ENCODE measurements at places on chromosomes 5 and 9.

- DNase-seq, result no peak
Measured at GRCh38 chr9:18896531-18897179, 136.4 kb downstream of the SAXO1 start.

DNA sequence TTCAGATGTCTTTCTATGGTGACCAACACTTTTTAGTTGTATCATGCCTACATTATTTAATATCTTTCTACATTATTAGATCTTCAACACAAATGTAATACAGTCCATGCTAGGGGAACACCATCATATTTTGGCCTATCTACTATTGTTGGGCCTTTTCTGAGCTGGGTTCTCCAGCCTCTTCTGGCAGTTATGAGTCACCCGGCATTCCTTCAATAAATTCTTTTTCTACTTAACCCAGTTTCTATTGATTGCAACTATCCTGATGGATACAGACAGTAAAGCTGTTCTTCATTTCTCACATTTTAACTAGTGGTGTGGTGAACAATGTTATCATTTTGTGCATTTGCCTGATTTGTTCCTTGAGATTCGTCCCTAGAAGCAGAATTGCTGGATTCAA is 529.3 kb downstream of the BNC2 start:
- DNase-seq, result peak; percentile 62

GRCh38 chr9:78053627-78054026 is 22.0 kb upstream of the GNAQ start:
- no peak for DNase-seq

DNA sequence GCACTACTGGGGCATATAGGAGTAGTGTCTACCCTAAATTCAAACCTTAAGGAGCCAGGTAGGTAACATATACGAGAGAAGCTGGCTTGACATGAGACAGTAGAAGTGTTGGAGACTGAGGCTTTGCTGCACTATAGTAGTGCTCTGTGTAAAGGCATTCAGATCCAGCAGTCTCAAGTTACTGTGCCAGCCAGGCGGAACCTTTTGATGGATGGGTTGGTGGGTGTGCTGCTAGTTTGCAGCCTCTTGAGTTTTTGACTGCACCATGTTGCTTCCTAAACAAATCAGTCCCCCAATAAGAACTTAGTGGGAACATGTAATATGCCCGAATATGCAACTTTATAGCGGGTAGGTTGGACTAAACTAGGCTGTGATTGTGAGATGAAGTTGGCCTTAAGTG is 1.5 kb downstream of the CLTA start:
- peak; percentile 46 for DNase-seq

DNA sequence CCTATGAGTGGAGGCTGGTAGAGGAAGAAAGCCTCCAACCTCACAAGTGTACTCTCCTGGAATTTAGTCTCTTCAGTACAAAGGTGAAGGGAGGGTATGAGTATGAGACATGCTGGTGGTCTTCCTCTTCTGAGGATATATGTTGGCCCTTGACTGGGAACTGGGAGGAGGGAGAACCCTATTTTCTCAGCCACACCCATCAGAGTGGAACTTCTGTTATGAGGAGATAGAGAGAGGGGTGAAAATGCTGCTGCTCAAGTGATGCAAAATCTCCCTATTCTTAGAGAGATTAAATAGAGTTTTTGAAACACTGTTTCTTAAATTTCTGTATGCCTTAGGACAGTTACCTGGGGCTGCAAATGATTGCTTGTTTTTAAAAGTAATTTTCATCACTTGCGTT is 203.4 kb upstream of the PRR16 start:
- no peak for DNase-seq

DNA sequence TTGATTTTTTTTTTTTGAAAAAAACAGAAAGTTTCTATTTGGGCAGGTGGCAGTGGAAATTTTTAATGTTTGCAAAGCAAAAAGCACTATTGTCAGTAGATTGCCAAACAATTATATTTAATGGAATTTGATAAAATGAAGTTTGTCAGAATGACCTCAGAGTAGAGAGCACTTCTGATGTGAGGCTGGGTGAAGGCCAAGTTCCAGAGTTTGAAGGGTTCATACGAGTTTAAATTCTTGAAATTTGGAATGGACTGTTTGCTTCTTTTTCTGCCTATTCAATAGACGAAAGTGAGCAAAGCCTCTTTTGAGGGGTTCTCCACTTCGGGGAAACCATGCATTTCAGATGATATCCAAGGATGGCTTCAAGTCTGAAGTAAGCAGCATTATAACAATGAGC is 7.4 kb downstream of the SHC3 start:
- DNase-seq, result no peak

- DNase-seq, result no peak
Measured at GRCh38 chr9:17484906-17485305, 94.0 kb upstream of the SH3GL2 start.

DNA sequence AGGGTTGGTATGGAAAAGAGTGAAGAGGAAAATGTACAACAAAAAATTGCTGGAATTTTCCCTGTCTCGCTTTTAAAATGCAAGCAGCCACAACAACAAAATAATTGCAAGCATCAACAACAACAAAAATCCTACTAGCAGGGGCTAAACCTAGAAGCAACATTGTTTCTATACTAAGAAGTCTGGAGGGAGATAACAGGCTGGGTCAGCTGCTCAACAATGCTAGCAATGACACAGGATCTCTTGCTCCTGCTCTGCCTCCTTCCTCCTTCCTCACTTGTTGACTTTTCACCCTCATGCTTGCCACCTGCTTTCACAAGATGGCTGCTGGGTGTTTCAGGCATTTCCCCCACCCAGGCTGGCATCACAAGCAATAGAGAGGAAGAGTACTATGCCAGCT is 7.6 kb upstream of the AOPEP start:
- DNase-seq, result no peak

DNA sequence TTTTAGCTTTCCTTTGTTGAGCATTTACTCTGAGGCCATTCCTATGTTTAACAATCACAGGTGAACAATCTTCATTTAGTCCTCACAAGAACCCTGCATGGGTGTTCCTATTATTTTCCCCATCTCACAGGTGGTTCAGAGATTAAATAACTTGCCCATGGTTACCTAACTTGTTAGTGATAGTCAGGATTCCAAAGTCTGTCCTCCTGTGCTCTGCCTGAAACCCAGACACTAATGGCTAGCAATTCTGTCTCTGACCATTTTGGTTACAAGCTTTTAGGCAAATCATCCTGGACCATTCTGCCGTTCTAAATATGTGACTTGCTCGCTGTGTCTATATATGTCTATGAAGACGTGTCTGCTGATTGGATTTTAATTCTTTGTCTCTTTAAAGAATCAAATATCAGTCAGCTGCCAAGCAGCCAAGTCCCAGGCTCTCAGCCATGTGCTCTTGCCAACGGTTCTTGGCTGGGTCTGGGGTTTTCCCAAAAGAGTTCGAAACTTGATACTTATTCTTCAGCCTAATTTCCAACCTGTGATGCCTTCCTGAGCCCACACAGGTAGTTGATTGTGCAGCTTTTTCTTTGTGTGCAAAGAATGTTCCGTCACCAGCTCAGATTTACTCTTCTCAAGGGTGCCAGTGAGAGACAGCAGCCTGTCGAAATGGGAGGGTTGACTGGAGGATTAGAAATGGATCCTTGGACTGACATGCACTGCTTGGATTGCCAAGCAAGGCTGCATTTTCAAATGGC is 121.7 kb downstream of the NREP start:
- DNase-seq, result peak; percentile 61

GRCh38 chr9:121187636-121188305 is 13.9 kb downstream of the RAB14 start:
- no peak for DNase-seq

DNA sequence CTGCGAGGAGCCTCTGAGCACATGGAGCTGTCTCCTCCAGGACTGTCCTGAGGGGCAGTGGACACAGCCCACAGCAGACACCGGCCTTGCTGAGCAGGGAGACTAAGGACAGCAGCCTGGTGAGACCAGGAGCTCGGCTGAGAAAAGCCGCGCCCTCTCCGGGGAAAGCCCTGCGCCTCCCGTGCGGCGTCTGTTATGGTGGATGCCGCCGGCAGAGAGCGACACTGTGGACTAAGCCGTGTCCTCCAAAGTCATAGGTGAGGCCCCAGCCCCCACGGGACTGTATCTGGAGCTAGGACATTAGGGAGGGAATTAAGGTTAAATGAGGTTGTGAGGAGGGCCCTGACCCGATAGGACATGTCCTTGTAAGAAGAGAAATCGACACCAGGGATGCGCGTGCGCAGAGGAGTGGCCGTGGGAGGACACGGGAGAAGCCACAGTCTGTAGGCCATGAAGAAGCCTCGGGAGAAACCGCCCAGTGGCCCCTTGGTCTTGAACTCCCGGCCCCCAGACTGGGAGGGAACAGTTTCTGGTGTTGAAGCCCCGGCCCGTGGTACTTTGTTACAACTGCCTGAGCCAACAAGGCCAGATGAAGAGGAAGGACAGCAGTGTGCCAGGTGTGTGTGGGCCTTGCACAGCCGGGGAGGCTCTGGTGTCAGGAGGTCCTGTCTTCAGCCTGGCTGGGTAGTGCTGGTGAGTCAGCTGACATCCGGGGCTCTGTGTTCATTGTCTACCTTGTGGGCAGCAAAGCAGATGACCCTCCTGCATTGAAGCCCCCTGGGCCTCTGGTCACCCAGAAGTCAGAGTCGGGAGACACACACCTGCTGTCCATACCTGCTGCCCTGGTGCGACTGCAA is 22.1 kb downstream of the MRPL36 start:
- DNase-seq, result no peak

DNA sequence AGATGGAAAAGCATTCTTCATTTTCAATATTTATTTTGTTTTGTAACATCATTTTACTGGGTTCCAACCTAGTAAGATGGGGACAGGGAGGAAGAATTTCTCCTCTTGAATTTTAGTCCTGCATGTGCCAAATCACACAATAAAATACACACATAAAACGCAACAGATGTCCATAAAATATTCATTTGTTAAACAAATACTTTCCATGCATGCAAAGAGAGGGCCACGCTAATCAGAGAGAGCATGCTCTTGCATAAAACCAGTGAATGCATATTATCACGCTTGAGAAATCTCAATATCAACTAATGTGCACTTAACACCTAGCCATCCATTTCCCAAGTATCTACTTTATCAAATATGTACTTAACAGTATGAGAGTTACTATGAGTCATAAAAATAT is 212.6 kb upstream of the TARS1 start:
- DNase-seq, result no peak

DNA sequence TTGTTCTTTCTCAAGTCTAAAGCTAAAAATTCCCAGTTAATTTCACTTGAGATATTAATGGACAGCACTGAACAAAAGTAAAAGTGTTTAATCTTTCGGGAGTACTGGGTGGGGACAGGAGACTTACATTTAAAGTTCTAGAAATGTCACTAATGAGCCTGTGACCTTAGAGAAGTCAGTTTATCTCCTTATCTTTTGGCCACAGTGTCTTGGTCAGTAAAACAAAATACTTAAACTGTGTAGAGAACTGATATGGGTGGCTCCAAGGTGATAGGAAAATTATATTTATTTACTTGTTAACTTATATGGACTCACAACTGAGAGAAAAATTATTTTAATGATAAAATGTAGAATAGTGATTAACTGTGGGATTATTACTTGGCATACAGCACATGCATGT is 8.9 kb downstream of the IPO11 start:
- no peak for DNase-seq

- no peak for DNase-seq
Measured at GRCh38 chr9:104245925-104246324, 151.8 kb downstream of the SMC2 start.

GRCh38 chr9:70491426-70492318 is 77.2 kb upstream of the KLF9 start:
- DNase-seq, result no peak

- DNase-seq, result peak; percentile 76
Measured at GRCh38 chr9:96460470-96460869, 10.5 kb downstream of the HABP4 start.

- DNase-seq, result peak; percentile 59
Measured at GRCh38 chr5:82560561-82560960, 282.4 kb upstream of the RPS23 start.

DNA sequence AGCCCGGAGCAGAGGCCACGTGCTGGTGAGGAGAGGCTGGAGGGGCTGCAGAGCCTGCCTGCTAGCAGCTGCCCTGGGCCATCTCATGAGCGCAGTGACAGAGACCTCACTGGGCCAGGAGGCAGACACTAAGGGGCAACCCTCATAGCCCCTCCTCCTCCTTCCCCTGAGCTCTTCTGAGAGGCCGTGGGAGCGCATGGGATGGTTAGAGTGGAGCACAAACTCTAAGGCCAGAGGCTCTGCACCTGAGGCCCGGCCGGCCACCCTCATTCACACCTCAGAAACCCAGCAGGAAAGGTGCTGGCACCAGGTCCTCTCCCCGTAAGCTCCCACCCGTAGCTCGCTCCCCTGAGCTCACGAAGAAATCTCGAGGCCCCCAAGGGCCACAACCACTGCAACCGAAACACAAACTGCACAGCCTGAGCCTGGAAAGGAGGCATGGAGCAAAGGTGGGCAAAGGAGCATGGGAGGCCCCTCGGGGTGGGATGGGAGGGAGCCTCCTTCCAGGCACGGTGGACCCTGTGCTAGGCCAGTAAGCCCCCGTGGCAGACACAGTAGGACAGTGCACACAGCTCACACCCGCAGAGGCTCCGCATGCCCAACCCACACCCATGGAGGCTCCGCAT is 17.7 kb downstream of the CAMSAP1 start:
- DNase-seq, result no peak

DNA sequence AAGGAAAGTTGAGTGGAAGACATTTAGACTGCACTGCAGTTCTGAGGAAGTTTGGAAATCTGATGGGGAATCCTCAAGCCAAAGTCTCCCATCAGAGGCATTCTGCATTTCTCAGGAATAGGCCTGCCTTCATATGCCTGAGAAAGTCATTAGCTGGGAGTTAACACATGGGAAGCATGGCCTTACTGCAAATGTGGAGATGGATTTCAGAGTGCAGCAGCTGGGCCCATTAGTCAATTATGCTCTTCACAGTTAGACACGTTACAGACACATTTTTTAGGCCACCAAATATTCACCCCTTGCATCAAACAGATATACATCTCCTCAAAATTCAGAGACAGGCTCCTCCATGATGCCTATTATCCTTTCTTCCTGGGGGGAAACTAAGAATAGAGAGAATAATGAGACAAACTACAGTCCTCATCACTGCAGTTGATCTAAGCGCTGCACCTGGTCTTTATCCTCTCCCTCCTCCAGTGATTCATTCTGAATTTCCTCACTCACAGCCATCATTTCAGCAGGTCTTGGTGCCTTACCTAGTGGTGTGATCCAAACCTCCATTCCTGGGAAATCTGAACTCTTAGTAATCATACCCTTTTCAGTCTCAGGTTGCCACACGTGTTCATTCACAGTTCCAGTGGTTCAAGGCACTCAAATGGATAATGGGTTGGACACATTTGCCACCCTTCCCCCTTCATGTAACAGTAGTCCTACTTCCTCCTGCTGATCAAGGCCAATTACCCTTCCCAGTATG is 47.9 kb upstream of the PPP2CA start:
- no peak for DNase-seq

- no peak for DNase-seq
Measured at GRCh38 chr9:121292051-121292450, 24.1 kb downstream of the GSN start.

GRCh38 chr9:83238871-83239640 is 176.1 kb upstream of the RASEF start:
- peak; percentile 8 for DNase-seq

All from adipocyte (in vitro differentiated cells).